ENCODE measurements at places on chromosomes 3 and 15. TPM values are rescaled to one million over a fixed set of nuclear protein-coding genes. Genes with fewer than 3 reads are reported as not detected.

Gene GOLGA8T
- not detected for total RNA-seq

Gene GUCA1C
- total RNA-seq, result not detected

Gene RGMA
- 40.5 TPM for total RNA-seq

DNA sequence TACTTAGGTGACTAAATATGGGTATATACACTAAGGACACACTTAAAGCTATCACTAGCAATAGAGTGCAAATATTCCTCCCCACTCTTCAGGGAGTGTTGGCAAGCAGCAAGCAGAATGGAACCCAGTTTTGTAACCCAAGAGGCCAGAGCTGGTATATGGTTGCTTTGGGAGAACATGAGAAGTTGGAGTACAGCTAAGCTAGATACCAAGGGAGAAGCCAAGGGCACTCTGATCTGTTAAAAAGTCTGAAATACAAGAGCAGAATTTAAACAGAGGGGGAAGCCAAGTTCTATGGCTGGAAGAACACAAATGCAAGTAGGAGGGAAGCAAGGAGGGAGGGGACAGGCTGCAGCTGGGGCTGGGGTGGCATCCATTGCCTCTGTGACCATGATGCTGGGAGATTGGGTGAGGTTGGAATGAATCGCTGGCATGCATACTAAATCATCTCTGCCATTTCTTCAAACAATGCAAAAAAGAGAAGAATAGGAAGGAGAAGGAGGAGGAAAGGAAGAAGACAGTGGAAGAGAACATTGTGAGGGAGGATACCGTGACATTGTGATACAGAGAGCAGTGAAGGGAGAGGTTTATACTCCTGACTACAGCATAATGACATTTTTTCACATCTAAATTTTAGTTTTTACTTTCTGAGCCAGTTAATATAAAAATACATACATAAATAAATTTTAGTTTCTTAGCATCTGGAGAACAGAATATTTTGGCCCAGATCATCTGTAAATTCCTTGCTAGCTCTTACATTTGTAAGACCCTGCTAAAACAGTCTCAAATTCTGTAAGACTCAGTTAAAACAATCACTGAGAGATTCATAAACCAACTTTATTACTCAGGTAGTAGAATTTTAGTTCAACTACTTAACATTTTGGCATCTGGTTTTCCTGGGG, 9.0 kb upstream of the ANXA2 start:
- ATAC-seq, result no peak

DNA sequence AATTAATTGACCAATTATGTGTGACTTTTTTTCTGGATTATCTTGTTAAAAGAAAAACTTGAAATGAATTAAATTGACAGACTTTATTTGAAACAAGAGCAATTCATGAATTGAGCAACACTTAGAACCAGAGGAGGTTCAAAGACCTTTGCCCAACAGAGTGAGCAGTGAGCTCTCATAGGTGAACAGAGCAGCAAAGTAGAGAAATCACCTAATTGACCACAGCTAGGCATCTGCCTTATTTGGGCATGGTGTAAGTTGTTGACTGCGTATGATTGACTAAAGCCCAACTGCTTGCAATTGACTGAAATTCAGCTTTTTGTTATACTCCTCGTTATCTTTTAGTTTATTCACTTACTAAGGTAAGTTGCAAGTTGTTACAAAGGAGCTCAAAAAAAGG, 1216.0 kb upstream of the ALCAM start:
- no peak for ATAC-seq

- ATAC-seq, result no peak
Measured at GRCh38 chr3:12816521-12817342, 20.3 kb downstream of the CAND2 start.

DNA sequence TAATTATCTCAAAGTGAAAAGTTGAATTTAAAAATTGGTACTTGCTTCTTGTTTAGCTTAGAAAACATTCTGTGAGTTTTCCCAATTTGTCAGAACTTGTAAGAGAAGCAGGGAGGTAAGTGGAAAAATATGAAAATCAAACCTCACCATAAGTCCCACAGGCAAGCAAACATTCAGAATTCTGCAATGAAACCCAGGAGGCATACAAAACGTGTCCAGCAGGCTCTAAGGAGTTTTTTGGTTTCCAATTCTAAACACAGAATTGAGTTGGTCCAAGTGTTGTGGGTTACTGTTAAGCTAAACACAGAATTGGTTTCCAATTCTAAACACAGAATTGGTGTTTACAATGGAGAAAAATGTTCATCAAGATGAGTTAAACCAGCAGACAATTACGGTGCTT, 27.1 kb upstream of the ACKR4 start:
- ATAC-seq, result no peak

- no peak for ATAC-seq
Measured at GRCh38 chr3:6216135-6217026, 644.5 kb upstream of the GRM7 start.

GRCh38 chr3:56781762-56782161, 20.0 kb downstream of the ARHGEF3 start:
- no peak for ATAC-seq

DNA sequence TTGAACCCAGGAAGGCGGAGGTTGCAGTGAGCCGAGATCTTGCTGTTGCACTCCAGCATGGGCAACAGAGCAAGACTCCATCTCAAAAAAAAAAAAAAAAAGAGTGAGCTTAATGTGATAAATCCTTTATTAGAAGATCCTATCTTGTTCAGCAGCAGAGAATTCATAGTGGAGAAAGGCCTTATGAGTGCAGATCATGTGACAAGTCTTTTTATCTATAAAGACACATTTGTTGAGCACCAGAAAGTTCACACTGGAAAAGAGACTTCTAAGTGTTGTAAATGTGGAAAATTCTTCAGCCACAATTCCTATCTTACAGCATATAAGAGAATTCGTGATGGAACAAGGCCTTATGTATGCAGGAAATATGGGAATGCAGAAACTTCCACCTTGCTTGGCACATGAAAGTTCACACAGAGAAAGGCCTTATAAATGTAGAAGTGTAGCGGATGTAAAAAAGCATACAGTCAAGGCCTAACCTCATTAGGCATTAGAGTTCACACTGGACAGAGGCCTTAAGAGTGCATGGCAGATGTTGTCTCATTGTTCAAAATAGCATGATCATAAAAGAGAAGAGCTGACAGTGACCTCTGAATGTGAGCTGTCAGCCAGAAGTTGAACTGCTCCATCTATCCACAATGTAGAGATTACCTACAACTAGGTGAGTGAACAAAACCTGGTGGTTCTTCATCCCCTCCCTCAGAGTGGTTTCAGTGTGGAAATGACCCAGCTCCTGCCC, 16.7 kb downstream of the ADAM10 start:
- no peak for ATAC-seq

- ATAC-seq, result no peak
Measured at GRCh38 chr3:163572856-163573255, 1505.4 kb downstream of the SI start.

- no peak for ATAC-seq
Measured at GRCh38 chr15:41777421-41777973, 3.2 kb downstream of the MAPKBP1 start.

GRCh38 chr3:186596568-186597287, 16.1 kb upstream of the AHSG start:
- no peak for ATAC-seq

GRCh38 chr15:77185242-77185785, 114.4 kb upstream of the TSPAN3 start:
- no peak for ATAC-seq

GRCh38 chr15:37764733-37765191, 169.7 kb upstream of the TMCO5A start:
- ATAC-seq, result peak; percentile 25

GRCh38 chr15:34993877-34994276, 5.8 kb upstream of the ZNF770 start:
- no peak for ATAC-seq

GRCh38 chr3:86648087-86648486, 342.9 kb downstream of the VGLL3 start:
- no peak for ATAC-seq

GRCh38 chr3:85476891-85477495, 518.2 kb downstream of the CADM2 start:
- no peak for ATAC-seq

- ATAC-seq, result no peak
Measured at GRCh38 chr15:84871428-84871985, 13.0 kb upstream of the SLC28A1 start.

DNA sequence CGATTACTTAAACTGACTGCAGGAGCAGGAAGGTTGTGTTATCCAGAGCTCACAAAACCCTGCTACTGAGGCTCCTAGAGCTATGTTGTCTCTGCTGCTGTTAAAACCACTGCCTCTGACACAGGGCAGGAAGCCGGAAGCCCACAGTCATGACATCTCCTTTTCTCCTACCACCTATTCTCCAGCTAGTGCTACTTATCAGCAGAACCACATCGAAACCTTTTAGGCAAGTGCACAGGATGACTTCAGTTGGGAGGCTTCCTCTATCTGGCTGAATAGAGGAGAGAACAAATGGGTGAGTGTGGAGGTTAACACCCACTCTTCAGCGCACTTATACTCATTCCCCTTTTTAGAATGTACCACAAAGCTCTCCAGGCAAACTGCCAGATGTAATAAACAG, 638.0 kb downstream of the OTOL1 start:
- no peak for ATAC-seq

- peak; percentile 91 for ATAC-seq
Measured at GRCh38 chr3:149180057-149180573, 41.5 kb downstream of the CP start.

DNA sequence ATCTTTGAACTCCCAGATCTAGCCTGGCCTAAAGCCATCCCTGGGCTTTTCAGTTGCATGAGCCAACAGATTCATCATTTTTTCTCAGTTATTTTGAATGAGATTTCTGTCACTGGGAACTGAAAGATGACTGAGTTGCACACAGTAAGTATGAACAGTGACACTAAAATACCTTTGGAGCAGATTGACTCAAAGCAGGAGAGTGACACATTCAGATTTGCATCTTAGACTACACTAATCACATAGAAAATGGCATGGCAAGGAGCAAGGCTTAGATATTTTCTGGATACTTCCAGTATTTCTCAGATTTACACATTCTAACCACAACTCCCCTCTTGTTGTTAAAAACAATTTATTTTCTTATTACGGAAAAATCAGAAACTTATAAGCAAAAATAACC, 32.8 kb downstream of the SEC62 start:
- ATAC-seq, result peak; percentile 41

DNA sequence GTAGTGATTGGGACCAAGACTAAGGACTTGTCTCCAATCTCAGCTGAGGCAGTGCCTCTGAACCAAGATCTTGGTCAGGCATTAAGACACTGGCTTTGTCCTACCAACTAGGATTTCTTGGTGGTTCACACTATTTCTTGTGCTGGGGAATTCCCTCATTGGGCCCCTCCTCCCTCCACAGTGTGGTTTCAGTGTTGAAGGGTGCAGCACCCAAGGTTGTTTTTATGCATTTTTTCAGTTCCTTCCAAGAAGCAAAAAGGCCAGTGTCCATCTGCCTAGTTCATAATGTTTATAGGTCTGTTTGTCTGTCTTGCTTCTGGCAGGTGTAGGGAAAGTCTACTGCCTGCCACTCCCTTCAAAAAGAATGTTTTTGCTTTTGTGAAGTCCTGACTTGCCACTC, 10.6 kb upstream of the ITPKA start:
- no peak for ATAC-seq

GRCh38 chr3:63867225-63867624, 3.6 kb downstream of the ATXN7 start:
- ATAC-seq, result no peak

DNA sequence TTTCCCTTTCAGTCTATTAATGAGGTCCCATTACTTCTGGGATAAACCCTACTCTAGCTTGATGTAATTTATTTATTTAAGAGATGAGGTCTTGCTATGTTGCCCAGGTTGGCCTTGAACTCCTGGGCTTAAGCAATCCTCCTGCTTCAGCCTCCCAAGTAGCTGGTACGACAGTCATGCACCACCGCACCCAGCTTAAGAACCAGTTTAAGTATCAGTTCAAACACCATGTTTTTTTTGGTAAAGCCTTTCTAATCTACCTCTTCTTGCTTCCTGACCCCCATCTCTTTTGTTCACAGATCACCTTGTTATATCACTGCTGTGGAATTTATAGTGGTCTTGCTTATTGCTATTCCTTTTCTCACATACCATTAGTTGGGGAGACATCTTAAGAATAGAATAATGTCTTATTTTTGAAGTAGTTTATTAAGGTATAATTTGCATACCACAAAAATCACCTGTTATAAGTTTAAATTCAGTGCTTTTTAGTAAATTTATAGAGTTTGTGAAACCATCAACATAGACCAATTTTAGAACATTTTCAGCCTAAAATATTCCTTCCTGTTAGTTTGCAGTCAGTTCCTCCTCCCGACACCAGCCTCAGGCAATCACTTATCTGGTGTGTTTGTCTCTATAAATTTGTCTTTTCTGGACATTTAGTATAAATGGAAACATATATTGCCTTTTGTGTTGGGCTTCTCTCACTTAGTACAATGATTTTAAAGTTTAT, 257.9 kb downstream of the PDCD6IP start:
- no peak for ATAC-seq

DNA sequence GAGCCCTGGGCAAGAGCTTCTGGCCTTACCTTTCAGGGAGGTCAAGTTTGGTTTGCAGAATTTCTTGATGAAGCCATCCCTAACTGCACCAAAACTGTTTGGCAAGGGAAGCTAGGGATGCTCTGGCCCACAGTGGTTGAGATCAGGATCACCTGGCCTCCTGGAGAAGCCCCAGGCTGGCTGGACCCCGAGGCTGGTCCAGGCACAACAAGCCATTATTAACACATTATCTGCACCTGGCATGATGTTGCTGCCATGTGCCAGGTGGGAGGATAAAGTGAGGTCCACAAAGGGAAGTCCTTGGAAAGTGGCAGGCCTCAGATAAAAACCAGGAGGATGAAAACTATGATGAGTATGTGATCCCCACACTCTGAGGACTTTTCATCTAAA, 35.9 kb upstream of the DUSP7 start:
- ATAC-seq, result no peak

DNA sequence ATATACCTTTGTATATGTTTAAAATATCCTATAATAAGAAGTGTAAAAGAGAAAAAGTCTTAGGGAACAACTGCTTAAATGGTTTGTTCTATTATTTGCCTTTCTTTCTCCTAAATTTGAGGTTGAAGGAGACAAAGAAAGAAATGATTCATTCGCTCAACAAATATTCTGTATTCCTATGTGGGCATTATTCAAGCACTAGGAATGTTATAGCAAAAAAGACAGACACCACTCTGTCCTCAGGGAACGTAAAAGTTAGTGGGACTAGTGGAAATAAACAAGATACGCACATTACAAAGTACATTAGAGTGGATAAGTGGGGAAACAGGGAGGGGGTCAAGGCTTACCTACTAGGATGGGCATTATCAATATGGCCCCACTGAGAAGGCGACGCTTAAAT, 332.2 kb downstream of the LPP start:
- no peak for ATAC-seq

GRCh38 chr3:57281715-57282114, 10.8 kb downstream of the ASB14 start:
- peak; percentile 73 for ATAC-seq

GRCh38 chr3:138230525-138230924, 43.4 kb downstream of the ARMC8 start:
- no peak for ATAC-seq
